ENCODE measurements at places on chromosomes 7 and 10. TPM values are rescaled to one million over a fixed set of nuclear protein-coding genes. Genes with fewer than 3 reads are reported as not detected.

The PON3 gene
- 0.05 TPM for total RNA-seq

The CELF2 gene
- total RNA-seq = 6.4 TPM

The LANCL2 gene
- total RNA-seq = 26.0 TPM

The CNNM1 gene
- total RNA-seq = 0.35 TPM

The ACBD7 gene
- 2.4 TPM for total RNA-seq

The C10orf67 gene
- total RNA-seq = 0.35 TPM

The SLC18A3 gene
- 0.10 TPM for total RNA-seq

The MNX1 gene
- total RNA-seq = 0.87 TPM

The LRRD1 gene
- not detected for total RNA-seq

The MRLN gene
- not detected for total RNA-seq

The CTAGE8 gene
- 3.9 TPM for total RNA-seq

The ST8SIA6 gene
- total RNA-seq = 0.17 TPM

The CUBN gene
- total RNA-seq = 0.35 TPM

The NOLC1 gene
- total RNA-seq = 57.6 TPM

The CEP55 gene
- total RNA-seq = 1.8 TPM

The FEZF1 gene
- total RNA-seq = not detected

The CPA1 gene
- not detected for total RNA-seq

The GOLGA7B gene
- 0.05 TPM for total RNA-seq

The EVX1 gene
- not detected for total RNA-seq

The LIPF gene
- not detected for total RNA-seq

The PKD1L1 gene
- total RNA-seq = under 0.01 TPM

The PLXDC2 gene
- 7.8 TPM for total RNA-seq

The WEE2 gene
- not detected for total RNA-seq

The TNPO3 gene
- 103 TPM for total RNA-seq

The SAMD9 gene
- total RNA-seq = 17.7 TPM

Measured in renal cortical epithelial cell (primary cell).